ENCODE measurements at places on chromosomes 1 and 21. TPM values are rescaled to one million over a fixed set of nuclear protein-coding genes. Genes with fewer than 3 reads are reported as not detected.

ANKRD65 gene
- total RNA-seq, result 0.03 TPM

NUP210L gene
- total RNA-seq, result not detected

RHCE gene
- total RNA-seq, result not detected

SERINC2 gene
- total RNA-seq, result 29.7 TPM

IL6R gene
- total RNA-seq, result 22.9 TPM

EDN2 gene
- 46.3 TPM for total RNA-seq

MYOG gene
- not detected for total RNA-seq

AUNIP gene
- 8.3 TPM for total RNA-seq
